H1 (cell line): ENCODE measurements at places on chromosomes 7 and 10.

GRCh38 chr10:76071653-76072365 lies 640.4 kb downstream of the LRMDA start:
- no peak for DNase-seq

DNA sequence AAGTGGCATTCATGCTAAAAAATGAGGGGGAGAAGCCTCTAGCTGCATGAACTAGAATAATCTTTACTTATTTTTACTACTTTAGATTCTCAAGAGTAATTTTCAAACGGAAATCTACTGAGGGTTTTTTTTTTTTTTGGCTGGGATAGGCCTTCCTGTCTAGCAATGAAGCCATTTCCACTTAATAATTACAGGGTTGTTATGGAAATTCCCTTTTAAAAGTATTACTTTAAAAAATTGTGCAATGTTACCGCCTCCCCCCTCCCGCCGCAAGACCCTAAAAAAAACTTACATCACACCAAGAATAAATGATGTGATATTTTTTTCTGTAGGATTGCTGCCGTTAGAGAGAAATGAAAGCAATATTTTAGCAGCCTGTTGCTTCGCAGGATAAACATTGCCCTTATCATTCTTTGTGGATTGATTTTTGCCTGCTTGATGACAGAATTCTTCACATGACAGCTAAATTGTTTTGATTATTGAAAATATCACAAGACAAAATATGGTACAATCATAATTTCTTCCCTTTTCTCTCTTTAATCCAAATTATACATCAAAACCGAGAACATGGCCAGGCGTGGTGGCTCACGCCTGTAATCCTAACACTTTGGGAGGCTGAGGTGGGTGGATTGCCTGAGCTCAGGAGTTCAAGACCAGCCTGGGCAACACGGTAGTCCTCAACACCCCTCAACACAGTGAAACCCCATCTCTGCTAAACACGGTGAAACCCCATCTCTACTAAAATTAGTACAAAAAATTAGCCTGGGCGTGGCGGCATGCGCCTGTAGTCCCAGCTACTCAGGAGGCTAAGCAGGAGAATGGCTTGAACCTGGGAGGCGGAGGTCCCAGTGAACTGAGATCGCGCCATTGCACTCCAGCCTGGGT lies 32.8 kb downstream of the ARL4A start:
- DNase-seq = no peak

DNA sequence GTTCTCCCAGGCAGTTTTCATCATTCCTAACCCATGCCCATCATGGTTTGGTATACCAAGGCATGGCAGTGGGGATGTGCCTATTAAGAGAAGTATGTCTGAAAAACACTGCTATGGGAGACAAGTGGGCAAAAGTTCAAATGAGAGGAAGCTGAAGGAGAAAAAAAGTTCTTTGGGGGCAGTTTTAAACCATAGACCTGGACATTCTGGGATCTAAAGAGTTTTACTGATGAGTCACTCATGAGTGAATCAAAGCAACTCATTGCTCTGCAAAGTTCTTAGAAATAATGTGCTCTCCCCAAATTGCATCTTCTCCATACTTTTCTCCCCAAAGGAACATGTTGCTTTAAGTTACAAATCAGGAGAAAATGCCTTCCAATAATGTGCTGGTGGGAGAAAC lies 256.9 kb upstream of the MTPN start:
- DNase-seq = no peak

DNA sequence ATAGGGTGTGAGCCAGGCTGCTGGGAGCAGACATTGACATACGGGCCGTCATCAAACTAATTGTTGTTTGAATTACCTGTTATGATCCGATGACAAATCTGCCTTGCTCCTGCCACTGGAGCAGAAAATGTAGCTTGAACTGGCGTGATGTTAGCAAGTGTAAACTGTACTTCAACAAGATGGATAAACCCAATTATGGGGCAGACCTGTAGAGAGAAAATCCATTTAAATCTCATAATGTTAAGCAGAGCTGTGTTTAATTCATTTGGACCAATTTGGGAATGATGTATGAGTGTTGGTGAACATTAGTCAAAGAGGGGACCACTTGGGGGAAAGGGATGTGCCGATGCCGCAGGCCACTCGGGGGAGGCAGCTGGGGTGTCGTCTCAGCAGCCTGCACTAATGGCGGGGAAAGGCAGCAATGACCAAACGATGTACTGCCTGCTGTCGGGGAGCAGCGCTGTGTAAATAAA lies 27.4 kb downstream of the TCF7L2 start:
- no peak for DNase-seq

DNA sequence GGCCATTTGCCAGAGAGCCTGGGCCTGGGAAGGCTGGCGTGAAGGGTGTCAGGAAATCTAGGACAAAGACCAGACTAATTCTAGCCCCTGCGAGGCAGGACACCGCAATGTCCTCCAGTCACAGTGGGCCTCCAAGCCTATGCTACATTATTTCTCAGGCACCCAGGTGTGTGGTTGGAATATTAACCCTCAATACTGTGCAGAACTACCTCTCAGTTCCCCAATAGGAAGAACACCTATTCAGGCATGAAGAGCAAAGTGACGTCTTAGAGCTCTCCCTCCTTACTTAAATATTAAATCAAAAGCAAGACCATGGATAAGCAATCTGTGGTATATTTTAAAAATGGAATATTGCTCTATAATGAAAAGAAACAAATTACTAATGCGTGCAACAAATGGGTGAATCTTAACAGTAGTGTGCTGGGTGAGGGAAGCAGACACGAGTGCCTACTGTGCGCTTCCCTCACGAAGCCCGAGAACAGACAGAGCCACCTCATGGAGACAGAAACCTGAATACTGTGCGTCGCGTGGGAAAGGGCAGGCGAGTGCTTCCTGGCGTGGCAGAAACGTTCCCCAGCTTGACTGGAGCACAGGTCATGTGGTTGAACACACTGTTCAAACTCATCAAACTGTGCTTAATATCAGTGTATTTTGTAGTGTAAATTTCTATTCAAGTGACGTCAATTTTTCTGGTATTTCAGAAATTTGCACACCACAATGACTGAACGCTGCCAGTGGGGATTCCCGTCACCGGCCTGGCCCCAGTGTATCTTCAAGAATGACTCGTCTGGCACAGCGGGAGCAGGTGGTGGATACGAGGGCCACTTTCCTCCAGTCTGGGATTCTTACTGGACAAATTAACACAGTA lies 15.5 kb upstream of the PTPRN2 start:
- DNase-seq = no peak

GRCh38 chr10:32049113-32049512 lies 7.1 kb downstream of the KIF5B start:
- DNase-seq = no peak

- DNase-seq = no peak
Measured at GRCh38 chr7:10756981-10757380, 216.7 kb upstream of the PHF14 start.

DNA sequence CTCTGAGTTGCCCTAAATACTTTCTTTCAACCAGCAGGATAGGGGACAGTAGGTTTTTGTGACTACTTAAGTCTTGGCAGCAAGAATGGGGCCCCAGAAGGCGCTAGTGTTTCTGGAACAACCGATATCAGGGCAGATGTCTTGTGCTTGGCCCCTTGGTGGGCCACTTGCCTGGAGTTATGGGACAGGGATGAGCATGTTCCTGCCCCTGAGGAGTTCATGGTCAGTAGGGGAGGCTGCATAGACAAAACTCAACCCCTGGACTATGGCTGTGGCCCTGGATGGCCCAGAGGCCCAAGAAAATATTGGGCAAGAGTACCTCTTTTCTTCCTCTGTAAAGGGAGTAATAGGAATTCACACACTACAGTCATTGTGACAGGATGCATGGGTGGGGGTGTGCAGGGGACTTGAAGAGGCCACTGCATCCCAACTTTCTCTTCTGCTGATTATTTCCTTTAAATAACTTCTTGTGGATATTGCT lies 57.7 kb upstream of the IGFBP3 start:
- DNase-seq = no peak

- no peak for DNase-seq
Measured at GRCh38 chr7:70940597-70940996, 191.3 kb upstream of the GALNT17 start.

DNA sequence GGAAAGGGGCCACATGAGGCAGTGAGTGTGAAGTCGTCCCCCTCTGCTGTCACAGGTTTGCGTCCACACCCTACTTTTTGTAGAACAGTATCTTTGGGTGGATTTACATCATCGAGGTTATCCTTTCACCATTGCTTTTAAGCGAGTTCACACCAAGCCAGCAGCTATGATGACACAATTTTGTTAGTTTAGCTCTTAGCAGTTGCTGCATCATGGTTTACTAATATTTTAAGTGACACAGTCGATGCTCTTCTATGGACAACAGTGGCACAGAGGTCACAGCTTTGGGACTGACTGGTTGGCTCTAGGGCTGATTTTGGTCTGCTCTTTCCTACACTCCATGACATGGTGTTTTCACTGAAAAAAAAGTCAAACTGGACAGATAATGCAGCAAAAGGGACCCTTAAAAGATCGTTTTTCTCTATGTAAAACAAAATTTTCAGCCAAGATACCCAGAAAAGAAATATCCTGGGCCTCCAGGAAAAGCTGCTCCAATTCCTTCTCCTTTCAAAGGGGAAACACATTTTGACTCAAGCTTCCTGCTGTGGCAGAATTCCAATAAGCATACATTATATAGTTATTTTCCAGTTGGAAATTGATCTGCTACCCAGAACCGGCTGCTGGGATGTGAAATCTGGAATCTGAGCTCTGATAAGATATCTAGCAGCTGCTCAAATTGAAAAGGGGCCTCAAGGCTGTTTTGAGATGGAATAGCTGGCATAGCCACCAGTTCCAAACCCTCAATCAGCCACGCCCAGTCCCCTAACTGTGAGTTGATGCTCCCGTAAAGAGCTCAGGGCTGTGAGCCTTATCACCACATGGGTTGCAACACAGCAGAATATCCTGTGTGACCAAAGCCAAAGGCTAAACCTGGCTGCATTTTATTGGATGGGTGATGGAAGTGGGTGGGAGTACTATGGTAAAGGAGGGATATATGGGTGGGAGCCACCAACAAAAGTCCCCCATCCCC lies 114.2 kb downstream of the SMURF1 start:
- no peak for DNase-seq

GRCh38 chr7:143416565-143417149 lies 8.0 kb upstream of the EPHA1 start:
- no peak for DNase-seq

GRCh38 chr10:63266391-63267316 lies 133.5 kb downstream of the NRBF2 start:
- no peak for DNase-seq

DNA sequence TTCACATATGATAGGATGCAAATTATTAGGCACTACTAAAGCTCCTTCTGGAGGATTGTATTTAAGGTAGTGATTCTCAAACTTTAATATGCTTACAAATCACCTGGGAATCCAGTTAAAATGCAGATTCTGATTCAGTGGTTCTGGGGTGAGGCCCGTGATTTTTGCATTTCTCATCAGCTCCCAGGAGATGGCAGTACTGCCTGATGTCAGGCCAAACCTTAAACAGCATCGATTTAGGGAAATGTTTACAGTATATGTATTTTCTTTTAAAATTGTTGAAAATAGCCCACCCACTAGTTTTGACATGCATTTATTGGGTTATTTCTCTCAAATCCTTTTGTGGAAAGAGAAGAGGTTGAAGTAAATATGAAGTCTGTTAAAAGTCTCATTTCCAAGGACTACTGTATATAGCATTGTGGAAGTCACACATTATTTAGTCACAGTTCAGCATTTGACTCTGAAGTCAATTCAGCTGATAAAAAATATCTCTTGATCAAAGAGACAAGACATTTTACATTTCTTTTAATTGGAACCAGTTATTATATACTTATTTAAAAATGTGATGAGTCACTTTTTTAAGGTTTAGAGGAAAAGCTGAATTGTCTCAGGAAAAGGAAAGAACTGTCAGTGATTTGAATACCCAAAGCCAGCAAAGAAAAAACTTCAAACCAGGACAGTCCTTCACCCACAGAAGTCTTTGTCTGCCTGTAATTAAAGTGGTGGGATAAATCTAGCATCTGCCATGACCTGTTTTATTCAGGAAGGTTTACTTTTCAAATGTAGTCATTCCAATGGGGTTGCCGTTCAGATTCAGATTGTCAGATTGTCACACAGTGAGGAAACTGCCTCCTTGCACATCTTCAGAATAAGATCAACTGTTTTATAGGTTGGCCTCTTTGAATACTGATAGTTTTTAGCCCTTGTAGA lies 21.1 kb upstream of the HBP1 start:
- no peak for DNase-seq

DNA sequence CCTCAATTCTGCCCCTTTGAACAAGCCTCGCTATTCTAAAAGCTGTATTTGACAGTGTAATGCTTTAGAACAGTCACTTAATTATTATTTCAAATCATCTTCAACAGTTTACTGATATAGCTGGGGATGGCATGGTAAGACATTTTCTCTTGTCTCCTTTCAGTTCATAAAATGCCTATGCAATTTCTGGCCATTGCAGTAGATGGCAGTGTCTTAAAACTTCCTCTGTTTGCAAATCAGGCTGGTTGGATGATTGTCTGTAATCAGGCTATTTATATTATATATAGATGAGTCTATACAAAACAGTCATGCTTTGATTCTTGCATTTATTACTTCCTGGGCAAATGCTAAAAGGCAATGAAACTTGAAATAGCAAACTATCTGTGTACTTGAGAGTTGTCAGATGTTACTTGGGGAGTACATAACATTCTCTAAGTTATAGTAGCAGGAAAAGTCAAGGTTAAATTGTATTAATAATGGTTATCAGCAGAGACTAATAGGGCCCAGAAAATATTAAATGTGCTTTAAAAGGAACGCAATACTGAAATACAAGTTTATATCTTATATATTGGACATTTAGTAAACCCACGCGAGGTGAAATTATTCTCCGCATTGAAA lies 55.5 kb upstream of the LHFPL3 start:
- no peak for DNase-seq

DNA sequence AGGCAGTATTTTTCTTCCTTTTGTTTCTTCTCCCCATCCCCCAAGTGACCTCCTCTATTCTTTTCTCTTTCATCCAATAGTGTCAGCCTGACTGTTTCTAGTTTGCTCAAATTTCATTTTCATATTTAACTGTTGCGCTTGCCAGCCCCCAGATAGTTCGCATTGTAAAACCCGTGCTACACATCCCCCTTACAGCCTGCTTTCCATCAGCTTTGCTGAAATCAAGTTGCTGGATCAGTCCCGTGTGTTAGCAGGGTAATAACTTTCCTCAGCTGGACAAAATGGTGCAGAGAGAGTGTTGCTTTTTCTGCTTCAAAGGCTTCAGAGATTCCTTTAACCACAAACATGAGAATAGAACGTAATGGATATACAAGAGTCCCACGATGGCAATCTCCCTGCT lies 180.6 kb upstream of the NPVF start:
- no peak for DNase-seq
